ENCODE measurements at places on chromosomes 7 and 10. TPM values are rescaled to one million over a fixed set of nuclear protein-coding genes. Genes with fewer than 3 reads are reported as not detected.
A peak's percentile ranks its signal among the peaks of the same experiment; 100 is the strongest.

- H3K27ac ChIP-seq = no peak overlapping the region
- H3K4me3 ChIP-seq = no peak overlapping the region
- DNase-seq = no peak
- no peaks in the 10 kb centered on the region for H3K36me3 ChIP-seq
- H3K4me1 ChIP-seq = no peaks in the 10 kb centered on the region
- H3K27me3 ChIP-seq = no peaks in the 10 kb centered on the region
Measured at GRCh38 chr7:88842201-88842600, 46.7 kb upstream of the TEX47 start.

DNA sequence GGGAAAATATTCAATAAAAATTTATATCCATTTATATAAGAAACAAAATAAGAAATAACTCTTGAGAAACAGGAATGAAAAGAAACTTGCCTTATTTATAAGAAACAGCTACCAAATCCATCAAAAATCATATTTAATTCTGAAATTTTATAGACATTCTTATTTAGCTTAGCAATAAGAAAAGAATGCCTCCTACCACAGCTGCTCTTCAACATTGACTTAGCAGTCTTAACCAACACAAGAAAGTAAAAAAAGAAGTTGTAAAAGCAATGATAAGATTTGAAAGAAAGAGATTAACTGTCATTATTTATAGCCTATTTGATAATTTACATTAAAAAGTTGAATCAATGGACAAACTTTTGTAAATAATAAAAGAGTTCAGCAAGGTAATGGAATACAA is 212.8 kb downstream of the ZNF365 start:
- no peak overlapping the region for H3K27ac ChIP-seq
- no peaks in the 10 kb centered on the region for H3K27me3 ChIP-seq
- DNase-seq = no peak

- H3K4me3 ChIP-seq = no peak overlapping the region
- H3K36me3 ChIP-seq = peaks cover 93% of the 10 kb centered on the region
- no peaks in the 10 kb centered on the region for H3K27me3 ChIP-seq
- H3K27ac ChIP-seq = no peak overlapping the region
Measured at GRCh38 chr7:2376351-2377154, 21.9 kb downstream of the EIF3B start.

- no peak overlapping the region for H3K4me3 ChIP-seq
- H3K27ac ChIP-seq = no peak overlapping the region
- no peaks in the 10 kb centered on the region for H3K36me3 ChIP-seq
Measured at GRCh38 chr10:133004478-133004877, 62.1 kb upstream of the CFAP46 start.

DNA sequence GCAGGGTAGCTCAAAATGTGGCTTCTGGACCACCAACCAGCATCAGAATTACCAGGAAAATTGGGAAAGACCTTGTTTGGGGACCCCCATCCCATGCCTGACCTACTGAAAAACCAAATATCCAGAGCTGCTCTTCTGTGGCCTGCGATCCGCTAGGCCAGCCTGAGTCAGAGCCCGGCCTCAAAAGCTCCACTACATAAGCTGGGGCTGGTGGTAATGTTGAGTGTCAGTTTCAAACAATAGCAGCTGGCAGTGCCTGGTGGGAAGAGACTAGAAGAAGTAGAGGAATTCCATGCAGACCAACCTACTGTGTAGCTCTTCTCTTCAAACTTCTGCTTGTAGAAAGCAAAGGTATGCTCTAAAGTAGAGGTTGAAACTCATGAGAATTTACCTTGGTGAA is 52.0 kb downstream of the KLRG2 start:
- H3K4me1 ChIP-seq = peaks cover 5% of the 10 kb centered on the region
- no peak overlapping the region for H3K27ac ChIP-seq
- peaks cover 7% of the 10 kb centered on the region for H3K36me3 ChIP-seq
- H3K4me3 ChIP-seq = no peak overlapping the region
- no peak for DNase-seq

GRCh38 chr10:76435157-76435556 is 1003.7 kb downstream of the LRMDA start:
- no peaks in the 10 kb centered on the region for H3K36me3 ChIP-seq
- H3K4me1 ChIP-seq = peaks cover 24% of the 10 kb centered on the region
- DNase-seq = no peak
- no peak overlapping the region for H3K27ac ChIP-seq
- H3K27me3 ChIP-seq = no peaks in the 10 kb centered on the region

GRCh38 chr7:146119002-146119401 is 2.4 kb downstream of the CNTNAP2 start:
- H3K4me1 ChIP-seq = peaks cover 9% of the 10 kb centered on the region
- no peak overlapping the region for H3K4me3 ChIP-seq
- peak; percentile 27 for DNase-seq
- H3K27me3 ChIP-seq = peaks cover 5% of the 10 kb centered on the region
- no peak overlapping the region for H3K27ac ChIP-seq

Gene FGFR2
- total RNA-seq = 2.1 TPM

Gene MARCHF5
- total RNA-seq = 7.8 TPM

Gene IDI2
- not detected for total RNA-seq
